ENCODE measurements at places on chromosomes 12 and 14. TPM values are rescaled to one million over a fixed set of nuclear protein-coding genes. Genes with fewer than 3 reads are reported as not detected.

BEST3 gene
- 0.09 TPM for total RNA-seq

DNA sequence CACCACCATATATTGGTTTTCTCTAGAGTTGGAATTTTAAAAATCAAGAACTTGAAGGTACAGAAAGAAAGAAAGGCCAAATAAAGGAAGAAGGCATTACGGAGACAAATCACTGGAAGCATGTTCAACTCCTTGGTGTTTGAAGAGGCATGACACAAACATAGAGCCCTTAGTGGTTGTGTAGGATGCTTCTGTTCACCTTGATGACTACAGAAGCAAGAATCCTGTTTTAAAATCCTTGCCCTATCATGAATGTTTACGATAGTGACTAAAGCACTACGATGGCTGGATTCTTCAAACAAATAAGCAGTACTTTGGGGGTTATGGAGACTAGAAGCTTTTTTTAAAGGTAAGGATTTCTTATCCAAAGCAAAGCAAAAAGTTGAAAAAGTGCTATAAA is 10.3 kb upstream of the ISM2 start:
- no peak for DNase-seq

CRIP2 gene
- 265 TPM for total RNA-seq

DNA sequence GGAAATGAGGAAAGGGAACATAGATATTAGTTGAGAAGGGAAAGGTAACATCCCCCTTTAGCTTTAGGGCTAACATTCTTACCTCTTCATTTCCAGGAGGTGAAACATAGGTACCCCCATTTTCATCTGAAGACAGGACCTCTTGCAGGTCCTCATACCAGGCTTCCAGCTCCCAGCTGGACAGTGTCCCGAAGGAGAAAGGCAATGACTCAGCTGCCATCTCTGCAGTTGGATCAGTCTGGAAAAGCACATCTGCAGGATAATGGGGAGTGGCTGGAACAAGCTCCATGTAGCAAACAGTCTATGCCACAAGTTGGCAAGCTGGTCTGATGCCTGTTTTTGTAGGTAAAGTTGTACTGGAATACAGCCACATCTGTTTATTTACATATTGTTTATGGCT is 3.1 kb downstream of the DDIT3 start:
- peak; percentile 60 for DNase-seq

ARID2 gene
- 18.4 TPM for total RNA-seq

Data from dermis blood vessel endothelial cell (primary cell).